ENCODE measurements at places on chromosomes 12 and 14. TPM values are rescaled to one million over a fixed set of nuclear protein-coding genes. Genes with fewer than 3 reads are reported as not detected.
A peak's percentile ranks its signal among the peaks of the same experiment; 100 is the strongest.

DNA sequence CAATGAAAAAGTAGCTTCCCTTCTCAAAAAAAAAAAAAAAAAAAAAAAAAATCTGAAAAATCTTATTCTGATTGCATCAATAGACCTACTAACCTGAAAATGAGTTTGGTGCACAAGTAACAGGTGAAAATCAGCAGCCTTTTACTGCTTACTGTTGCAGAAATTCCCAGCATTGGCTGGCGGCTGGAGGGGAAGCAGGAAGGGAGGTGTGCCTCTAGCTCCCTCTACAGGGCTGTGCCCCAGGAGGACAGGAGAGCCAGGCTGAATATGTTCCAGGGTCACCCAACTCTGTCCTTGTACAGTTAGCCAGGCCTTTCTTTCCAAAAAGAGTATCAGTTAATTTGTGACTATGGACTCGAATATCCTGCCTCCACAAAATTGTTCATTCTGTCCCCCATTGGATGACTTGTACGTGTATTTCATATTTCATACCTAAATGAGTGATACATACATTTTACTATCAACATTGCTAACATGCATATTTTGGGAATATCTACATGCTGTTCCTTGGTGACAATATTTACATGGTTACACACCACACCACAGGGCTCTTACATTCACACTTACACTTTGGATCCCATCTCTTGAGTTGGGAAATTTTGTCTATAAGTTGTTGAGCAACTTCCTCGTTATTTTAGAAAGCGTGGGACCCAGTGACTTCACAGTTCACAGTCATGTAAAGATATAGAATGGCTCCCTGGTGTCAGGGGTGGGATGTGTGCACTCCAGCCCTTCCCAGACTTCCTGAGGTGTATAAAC is 124.8 kb downstream of the SAMD4A start:
- DNase-seq, result peak; percentile 37

DNA sequence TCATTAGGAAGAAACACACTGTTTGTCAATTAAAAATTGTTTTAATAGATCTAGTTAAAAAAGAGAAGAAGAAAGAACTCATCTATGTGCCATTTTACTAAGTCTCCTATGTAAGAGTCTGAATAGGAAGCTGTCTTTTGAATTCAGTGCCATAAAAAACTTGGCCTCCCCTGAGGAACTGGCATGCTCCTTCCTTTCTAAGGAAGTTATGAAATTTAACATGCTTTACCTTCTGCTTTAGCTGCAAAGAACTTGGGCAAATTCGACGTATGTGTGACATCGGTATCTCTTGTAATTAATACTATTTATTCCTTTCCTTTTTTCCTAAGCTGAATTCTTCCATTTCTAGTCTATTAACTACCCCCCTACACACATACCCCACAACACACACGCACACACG is 12.5 kb downstream of the TM7SF3 start:
- DNase-seq, result no peak

- no peak for DNase-seq
Measured at GRCh38 chr12:123997033-123997822, 24.2 kb downstream of the ZNF664 start.

DNA sequence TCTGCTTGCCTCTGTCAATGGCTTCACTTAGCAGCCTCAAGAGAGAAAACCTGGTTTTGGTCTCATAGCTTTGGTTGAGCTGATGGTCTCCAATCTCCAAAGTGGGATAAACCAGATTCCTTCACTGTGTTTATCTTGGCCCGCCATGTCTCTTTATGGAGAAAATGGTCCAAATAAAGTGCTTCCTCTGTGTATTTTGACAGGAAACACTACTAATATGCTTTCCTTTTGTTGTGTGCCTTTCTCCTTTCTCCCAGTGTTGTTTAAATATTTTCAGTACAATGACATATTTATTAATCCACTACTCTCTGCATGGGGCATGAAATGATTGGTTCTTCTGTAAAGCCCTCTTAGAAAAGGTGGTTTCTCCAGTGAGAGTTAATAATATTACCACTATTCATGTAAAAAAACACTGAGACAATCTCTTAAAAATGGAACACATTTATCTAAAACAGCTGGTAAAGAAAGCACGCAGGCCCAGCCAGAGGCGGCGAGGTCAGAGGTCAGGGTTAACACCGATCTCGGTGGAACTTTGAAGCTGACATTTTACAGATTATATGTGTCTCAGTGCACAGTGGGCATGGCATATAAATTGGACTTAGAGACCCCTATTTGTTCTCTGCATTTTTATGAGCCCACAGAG is 24.2 kb downstream of the TMEM30B start:
- DNase-seq, result peak; percentile 29

GRCh38 chr14:99686557-99687283 is 2.6 kb downstream of the CYP46A1 start:
- DNase-seq, result no peak

GALNT4 gene
- 19.8 TPM for total RNA-seq

- DNase-seq, result no peak
Measured at GRCh38 chr14:77708749-77709148, 846 bp downstream of the SLIRP start.

SETD1B gene
- 2.5 TPM for total RNA-seq

- DNase-seq, result no peak
Measured at GRCh38 chr14:100067971-100068959, 3.0 kb downstream of the EVL start.

PKP2 gene
- 13.8 TPM for total RNA-seq

DNA sequence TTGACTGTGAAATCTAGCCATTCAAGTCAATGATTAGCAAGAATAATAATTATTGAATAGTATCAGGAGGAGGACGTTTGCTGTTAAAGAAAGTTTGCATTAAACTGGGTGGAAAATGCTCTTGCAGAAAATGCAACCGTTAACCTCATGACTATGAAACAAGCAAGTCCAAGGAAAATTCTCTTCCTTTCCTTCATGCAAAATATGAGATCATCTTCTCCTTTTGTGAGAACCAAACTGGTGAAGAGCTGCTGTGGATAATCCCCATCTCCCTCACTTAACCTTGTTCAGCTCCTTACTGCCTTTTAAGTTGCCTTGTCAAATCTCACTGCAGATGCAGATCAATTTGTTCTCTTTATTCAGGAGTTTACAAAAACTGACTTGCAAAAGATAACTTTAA is 142.5 kb downstream of the BCAT1 start:
- no peak for DNase-seq

KRT71 gene
- not detected for total RNA-seq

DNA sequence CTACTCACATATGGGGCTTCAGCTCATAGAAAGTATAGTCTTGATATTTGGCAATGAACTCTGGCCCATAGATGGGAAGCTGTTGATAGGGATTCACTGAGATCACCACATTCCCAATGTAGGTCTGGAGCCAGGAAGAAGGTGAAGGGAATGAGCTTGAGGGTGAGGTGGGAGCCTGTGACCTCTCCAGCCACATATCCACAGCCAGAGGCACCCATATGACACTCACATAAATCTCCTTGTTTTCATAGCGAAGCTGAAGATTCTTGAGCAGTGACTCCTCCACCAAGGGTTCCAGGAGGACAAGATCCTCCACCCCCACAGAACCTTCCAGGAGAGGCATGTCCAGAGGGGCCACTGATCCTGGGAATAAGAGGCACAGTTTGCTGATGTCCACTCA is 1.9 kb downstream of the MYO1A start:
- no peak for DNase-seq

DNA sequence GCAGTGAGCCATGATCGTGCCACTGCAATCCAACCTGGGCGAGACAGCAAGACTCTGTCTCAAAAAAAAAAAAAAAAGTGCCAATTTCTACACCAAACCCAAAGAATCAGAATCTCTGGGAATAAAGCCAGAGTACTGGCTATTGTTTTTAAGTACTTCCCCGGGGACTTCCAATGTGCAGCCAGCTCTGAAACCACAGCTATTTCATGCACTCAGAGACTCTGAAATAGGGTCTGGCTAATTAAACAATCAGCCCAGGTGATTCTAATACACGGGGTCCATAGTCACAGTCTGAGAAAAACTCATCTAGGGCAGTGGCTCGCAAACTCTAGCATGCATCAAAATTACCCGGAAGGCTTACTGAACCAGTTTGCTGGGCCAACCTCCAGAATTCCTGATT is 56.3 kb downstream of the SIX6 start:
- DNase-seq, result no peak

OR6C2 gene
- total RNA-seq, result not detected

KRT6C gene
- total RNA-seq, result 0.07 TPM

- no peak for DNase-seq
Measured at GRCh38 chr12:26810330-26810729, 22.7 kb downstream of the ITPR2 start.

HEBP1 gene
- 24.9 TPM for total RNA-seq

DNA sequence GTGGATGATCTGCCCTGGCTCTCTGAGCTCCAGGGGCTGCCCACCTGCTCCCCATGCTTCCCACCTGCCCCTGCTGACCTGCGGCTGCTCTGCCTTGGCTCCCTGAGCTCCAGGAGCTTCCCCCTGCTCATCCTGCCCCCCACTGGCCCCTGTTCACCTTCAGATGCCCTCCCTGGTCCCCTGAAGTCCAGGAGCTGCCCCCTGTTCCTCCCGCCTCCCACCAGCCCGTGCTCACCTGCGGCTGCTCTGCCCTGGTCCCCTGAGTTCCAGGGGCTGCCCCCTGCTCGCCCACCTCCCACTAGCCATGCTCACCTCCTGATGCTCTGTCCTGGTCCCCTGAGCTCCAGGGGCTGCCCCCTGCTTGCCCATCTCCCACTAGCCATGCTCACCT is 219.7 kb downstream of the TMEM121 start:
- no peak for DNase-seq

WDR89 gene
- total RNA-seq, result 14.7 TPM

- DNase-seq, result no peak
Measured at GRCh38 chr14:82079553-82079952, 545.9 kb upstream of the SEL1L start.

DNA sequence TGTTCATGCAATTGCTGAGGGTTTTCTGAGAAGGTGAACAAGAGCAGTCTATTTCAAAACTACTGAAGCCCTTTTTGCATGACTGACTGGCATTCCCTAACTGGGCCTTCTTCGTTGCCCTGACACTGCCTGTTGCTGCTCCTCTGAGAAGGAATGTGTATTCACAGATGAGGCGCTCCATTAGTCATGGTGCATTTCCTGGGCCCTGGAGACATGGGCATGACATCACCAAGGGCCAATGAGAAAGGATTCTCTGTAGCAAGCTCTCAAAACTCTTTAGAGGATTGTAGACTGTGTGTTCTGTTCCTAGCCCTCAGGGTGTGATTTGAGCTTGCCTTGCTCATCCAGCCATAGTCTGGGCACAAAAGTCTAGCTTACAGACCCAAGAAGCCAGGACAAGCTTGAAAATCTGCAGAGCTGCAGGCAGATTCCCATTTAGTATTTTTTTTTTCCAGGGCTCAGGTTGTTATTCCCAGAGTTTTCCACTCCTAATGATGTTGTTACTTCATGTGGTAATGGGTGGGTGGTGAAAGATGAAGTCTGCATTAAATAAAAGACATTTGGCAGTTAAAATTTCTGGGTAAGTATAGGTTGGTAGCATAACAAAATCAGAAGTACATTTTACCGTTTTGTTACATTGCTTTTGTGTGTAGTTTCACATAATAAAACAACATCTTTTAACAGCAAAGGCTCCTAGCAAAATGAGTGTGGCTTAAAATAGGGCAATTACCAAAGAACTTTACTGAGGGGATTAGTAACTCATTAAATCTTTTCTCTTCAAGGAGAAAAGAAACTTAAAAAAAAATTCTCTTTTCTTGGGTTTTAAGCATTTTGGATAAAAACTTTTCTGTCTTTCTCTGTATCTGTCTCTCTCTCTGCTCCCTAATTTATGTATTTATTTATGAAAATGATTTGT is 318.4 kb downstream of the RAD51B start:
- DNase-seq, result no peak

GRCh38 chr14:60514378-60514740 is 5.4 kb downstream of the SIX6 start:
- DNase-seq, result no peak

CD69 gene
- total RNA-seq, result 0.14 TPM

GRCh38 chr12:110836291-110836690 is 10.5 kb upstream of the CCDC63 start:
- no peak for DNase-seq

DNA sequence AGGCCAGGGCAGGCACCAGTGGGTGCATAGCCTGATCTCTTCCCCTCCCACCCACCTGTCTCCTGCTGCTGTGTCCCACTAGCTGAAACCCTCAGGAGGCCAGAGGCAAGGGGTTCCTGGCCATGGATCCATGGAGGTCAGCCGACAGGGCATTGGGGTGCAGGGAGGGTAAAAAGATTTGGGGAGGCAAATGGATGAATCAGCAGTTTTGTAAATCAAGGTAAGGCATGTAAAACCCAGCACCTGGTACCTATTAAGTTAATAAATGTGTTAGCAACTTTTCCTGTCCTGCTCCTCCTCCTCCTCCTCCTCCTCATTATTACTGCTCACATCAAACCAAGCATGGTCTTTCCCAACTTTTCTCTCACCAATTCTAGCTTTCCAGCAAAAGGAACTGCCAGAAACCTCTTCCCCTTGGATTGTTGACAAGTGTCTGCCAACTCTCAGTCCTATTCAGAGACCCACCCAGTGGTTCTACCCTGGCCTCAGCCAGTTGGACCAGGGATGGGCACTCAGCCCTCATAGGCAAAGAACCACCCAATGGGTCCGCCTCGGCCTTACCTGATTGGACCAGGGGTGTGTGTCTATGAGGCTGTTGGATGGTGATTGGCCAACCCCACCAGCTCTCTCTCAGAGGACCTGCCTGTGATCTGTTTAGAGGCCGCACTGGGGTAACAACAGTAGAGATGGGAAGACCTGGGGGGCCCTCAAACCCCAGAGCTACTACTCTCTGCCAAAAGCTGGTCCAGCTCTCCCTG is 155.7 kb upstream of the GSC start:
- DNase-seq, result no peak

DNA sequence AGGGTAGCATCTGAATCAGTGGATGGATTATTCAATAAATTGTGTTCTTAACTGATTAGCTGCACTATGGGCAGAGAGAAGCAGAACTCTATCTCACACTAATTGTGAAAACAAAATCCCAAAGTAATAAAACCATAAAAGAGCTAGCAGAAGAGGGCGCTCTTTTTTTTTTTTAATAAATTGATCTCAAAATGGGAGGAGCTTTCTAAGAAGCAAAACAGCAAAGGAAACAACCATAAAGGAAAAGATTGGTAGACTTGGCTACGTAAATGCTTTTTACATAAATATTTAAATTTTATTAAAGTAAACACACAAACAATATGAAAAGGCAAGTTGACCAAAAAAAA is 1.5 kb upstream of the TM7SF3 start:
- no peak for DNase-seq

DNA sequence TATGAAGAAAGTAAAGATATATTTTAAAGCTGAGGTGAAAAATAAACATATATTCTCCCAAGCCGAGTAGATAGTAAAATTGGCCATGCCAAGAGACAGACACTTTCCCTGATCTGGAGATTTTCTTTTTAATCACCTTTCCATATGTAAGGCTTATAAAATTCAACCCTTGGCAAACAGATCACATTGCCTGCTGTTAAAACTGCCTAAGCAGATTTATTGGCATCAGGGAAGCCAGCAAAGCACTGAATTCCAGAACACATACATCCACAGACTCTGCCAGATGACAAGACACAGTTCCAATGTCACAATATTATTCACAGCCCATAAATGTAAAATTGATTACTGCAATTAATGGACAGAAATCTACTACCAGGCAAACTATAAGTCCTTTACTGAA is 78.2 kb upstream of the GARIN2 start:
- DNase-seq, result no peak

MMP17 gene
- 4.7 TPM for total RNA-seq

GRCh38 chr12:110354172-110354780 is 49.2 kb downstream of the ANAPC7 start:
- peak; percentile 81 for DNase-seq

DEGS2 gene
- total RNA-seq, result 1.1 TPM

SMCO2 gene
- total RNA-seq, result 0.13 TPM
